Activated T-helper 1 cell treated with anti-CD3 and anti-CD28 coated beads, Interleukin-2, amount 50 U/mL, for 16 hours (primary cell): ENCODE measurements at places on chromosomes 6 and 20.

DNA sequence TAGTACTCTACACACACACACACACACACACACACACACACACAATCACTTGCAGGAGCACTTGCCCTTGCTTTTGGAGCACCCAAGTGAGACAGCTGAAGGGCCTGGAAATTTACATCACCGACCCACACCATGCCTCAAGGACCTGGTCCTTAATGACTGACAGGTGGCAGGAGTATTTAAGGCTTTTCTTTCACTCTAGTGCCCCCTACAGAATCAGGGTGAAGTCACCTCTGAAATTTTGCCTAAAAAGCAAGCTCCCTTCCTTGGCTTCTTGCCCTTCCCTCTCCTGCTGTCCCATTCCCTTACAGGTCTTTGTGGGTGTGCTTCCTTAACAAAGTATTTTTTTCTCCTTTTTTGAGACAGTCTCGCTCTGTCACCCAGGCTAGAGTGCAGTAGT is 353.5 kb upstream of the IRAK1BP1 start:
- DNase-seq = no peak

- DNase-seq = no peak
Observed at GRCh38 chr6:45044510-45045252, 283.4 kb upstream of the RUNX2 start.

DNA sequence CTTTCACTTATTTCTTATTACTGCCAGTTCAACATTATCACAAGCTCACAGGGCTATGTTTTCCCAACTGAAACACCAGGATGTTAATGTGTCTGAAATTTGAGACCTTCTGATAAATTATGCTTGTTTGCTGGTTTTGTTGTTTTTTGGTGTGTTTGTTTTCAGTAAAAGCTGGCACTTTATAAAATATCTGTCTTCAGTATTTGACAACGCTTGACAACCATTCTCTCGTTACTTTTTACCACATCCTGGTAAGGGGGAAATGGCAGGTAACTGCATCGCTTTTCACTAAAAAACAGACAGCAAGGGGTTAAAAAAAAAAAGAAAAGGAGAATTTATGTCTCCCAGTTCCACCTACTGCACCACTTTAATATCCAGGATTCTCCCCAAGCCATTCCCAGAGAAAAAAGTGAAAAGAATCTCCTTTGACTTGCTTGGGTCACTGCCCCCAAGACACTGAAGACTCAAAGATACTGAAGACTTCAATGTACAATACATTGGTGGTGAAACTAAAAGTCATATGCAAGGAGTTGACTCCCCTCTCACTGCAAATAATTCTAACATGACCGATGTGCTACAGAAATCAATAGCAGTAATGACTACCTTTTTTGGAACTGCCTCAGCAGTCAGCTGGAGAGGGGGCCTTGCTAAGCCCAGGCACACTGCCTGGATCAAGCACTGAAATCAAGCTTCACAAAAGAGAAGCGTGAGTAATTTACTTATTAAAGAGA is 88.9 kb downstream of the HIVEP2 start:
- DNase-seq = no peak

- DNase-seq = no peak
Observed at GRCh38 chr20:58891718-58892140, 39.2 kb downstream of the GNAS start.

DNA sequence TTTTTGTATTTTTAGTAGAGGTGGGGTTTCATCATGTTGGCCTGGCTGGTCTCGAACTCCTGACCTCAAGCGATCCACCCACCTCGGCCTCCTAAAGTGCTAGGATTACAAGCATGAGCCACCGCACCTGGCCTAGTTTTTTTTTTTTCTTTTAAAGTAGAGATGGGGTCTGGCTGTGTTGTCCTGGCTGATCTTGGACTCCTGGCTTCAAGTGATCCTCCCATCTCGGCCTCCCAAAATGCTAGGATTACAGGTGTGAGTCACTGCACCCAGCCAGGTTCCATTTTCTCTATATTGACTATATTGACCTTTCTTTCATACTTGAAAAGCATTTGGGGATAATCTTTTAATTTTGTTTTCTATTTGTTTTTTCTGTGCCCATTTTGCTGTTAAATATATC is 13.3 kb downstream of the PANK2 start:
- no peak for DNase-seq
